CD4-positive, alpha-beta T cell treated with Interleukin-15 for 4 hours (primary cell): ENCODE measurements at places on chromosomes 5 and 9.

DNA sequence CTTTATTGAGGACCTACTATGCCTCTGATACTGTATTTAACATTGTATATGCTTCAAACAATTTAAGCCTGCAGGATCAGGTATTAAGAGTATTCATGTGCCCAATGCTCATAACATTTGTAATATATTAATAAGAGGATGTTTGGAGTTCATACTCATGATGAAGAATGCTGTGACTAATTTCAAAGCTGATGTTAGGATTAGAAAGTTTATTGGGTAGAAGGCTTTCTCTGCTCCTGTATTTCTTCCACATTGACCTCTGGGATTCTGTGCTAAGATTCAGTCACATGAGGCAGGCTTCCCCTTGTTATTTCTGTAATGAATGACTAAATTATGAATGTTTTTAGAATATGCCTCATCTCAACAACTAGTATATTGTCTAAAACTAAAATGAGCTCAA is 456.4 kb downstream of the NFIB start:
- DNase-seq: no peak

DNA sequence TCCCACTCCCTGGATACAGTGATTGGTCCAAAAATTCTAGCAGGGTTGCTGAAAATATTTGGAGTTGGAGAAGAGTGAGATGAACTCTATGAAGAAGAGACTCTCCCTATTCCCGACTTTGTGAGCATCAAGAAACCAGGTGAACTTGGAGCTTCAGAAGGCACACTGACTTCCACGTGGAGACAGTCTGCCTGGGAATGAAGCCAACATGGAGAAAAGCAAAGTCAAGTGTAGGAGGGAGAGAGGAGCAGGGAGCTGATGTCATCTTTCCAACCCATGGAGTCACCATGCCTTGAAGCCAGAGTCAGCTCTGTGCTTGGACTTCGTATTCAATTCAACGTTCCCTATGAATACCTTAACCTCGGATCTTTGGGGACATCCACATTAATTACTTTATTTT is 125.1 kb downstream of the NPR3 start:
- no peak for DNase-seq

GRCh38 chr5:169789417-169789940 is 152.4 kb downstream of the DOCK2 start:
- no peak for DNase-seq

GRCh38 chr5:32094691-32095090 is 79.4 kb downstream of the GOLPH3 start:
- DNase-seq: no peak

- DNase-seq: no peak
Measured at GRCh38 chr5:136636001-136636400, 270.7 kb upstream of the TRPC7 start.

DNA sequence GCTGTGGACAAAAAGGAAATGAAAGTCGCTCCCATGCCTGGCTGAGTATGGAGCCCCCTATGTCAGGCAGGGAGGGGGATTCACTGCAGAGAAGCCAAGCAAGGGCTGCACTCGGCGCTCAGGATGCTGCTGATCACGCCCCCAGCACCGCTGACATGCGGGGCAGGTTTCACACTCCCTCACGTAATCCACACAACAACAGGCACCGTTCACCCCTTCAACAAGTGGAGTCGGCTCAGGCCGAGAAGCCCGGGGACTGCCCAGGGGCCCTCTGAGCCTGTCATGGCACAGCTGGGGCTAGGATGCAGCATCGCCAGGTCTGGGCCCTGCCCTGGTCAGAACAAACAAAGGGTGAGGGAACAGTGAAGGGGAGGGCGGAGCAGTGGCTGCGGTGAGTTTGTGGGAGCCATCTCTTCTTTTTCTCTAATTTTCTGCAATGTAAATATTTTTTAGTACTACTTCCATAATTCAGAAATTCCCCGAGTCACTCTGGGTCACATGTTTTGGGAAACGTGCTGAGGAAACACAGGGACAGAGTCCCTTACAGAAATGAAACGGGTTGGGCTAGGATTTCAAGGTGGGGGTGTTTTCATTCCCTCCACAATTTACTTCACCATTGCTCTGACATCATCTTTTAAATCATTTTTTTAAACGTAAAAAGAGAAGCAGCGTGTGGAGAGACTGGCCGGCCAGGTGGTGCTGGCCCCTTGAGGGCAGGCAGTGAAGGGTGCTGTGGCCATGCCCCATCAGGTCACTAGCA is 49.8 kb downstream of the PRRT1B start:
- DNase-seq: no peak

- DNase-seq: no peak
Measured at GRCh38 chr9:79256691-79257213, 315.0 kb upstream of the TLE4 start.

DNA sequence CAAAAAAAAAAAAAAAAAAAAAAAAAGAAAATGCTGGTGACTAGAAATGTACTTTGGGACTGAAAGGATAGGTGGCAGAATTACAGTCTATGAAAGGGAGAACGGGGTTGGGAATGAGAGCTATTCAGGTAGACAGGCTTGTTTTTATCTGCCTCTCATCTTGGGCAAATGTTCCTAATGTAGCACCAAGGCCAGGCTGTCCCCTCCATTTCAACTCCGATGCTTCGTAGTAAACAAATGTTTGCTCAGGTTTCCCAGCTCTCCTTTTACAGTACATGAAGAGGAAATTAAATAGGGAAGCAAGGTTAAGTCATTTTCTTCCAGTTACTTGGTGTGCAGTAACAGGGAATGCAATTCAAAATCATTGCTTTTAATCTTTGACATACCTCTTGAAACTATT is 4.4 kb upstream of the BASP1 start:
- DNase-seq: no peak
